ENCODE measurements at places on chromosomes 3 and 15.

- no peak for DNase-seq
Observed at GRCh38 chr3:11391174-11391879, 119.1 kb downstream of the ATG7 start.

GRCh38 chr3:134885877-134886621 lies 91.0 kb downstream of the EPHB1 start:
- no peak for DNase-seq

DNA sequence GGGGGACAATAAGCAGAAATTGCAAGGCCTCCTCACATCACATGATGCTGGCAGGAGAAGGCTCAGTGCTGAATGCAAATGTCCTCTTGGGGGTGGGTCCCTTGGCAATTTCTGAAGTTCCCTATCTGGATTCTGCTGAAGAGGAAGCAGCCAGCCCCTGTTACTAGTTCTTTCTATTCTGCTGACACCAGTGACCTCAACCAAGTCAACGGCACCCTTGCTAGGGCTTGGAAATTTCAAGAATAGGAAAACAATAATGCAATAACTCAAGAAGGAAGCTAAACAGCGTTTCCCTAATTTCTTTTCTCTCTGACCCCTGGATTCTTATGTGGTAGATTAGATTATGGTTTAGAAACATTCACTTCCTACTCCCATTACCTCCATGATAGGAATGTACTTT lies 46.2 kb upstream of the FOXP1 start:
- no peak for DNase-seq

- DNase-seq, result no peak
Observed at GRCh38 chr3:53841296-53841695, 4.9 kb downstream of the CHDH start.

DNA sequence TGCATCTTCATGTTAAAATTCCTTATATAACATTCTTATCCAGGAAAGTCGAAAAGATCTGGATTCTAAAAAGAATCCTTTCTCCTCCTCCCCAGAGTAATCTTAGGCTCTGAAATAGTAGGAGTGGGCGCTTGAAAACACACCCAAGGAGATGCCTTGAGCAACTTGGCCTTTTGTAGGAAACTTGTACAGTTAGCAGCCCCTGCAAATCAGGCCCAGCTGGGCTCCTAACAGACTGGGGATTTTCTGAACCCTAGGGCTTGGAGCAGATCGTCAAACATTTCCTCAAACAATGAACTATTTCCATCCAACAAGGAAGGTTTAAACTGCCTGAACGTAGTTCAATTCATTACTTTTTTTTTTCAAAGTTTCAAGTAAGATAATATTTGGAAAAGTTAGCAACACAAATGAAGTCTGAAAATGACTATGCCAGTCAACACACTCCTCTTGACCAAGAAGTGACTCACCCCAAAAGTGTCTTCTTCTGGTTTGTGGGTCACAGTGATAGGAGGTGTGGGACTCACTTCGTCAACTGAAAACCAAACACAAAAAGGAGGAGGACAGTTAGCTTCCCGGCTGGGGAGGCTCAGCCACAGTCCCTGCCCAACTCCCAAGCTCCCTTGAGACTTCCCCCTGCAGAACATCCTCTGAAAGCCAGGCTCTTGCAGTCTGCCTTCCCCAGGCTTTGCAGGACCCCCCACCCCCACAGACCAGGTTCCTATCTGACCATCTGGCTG lies 129.7 kb downstream of the NTRK3 start:
- DNase-seq, result no peak

- no peak for DNase-seq
Observed at GRCh38 chr3:128072454-128073184, 20.4 kb downstream of the SEC61A1 start.

- DNase-seq, result no peak
Observed at GRCh38 chr3:106239195-106239697, 370.4 kb upstream of the CBLB start.

DNA sequence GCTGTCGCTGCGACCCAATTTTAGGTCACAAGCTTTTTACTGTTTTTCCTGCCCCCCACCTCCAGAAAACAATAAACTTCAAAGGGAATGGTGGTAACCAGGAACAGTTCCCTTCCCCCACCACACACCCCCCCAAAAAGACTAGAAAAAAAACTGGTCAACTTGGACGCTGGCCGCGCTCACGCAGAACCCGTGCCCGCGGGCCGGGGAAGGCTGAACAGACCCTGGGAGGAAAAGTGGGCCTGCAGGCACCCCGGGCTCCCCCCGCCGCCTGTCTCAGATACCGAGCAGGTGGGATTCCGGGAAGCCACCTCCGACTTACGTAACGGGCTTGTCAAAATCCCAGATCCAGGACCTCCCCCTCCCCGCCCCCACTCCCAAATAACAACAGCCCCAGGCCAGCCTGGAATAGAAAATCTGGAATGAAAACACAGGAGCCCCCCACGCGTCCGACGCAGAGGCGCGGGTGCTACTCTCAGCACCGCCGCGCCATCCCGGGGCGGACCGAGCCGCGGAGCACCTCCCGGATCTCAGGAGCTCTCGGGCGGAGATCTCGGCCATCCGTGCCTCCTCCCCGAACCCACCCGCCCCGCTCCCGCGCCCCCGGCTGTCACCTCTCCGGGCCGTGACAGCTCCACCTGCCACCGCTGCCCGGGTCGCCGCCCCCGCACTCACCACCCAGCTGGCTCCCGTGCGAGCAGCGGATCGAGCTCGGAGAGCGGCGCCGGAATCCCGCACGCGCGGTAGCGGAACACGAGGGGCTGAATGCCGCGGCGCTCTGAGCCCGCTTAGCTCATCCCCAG lies 557 bp downstream of the DENND4A start:
- peak; percentile 63 for DNase-seq

- no peak for DNase-seq
Observed at GRCh38 chr3:111591555-111591954, 3.6 kb downstream of the ZBED2 start.

- no peak for DNase-seq
Observed at GRCh38 chr3:111882799-111883198, 23.7 kb downstream of the PHLDB2 start.

GRCh38 chr15:65343374-65343981 lies 34.3 kb downstream of the IGDCC3 start:
- no peak for DNase-seq

DNA sequence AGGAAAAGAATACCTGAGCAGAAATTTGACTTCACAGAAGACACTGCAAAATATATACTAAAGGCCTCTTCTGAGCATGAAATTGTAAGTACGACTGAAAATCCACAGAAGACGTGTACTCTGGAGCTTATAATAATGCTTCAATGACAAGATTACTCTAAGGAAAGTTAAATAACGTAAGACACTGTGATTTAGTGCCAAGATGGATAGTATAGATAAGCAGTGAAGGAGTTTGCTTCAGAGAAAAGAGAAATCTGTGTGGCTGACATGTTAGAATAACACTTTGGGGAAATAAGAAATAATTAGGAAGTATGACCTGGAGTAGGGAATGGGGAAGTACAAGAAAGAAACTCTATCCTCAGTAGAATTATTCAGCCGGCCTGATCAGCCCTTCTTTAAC lies 28.9 kb downstream of the ALDH1A2 start:
- no peak for DNase-seq

- no peak for DNase-seq
Observed at GRCh38 chr3:74436184-74436583, 178.3 kb downstream of the CNTN3 start.

- DNase-seq, result no peak
Observed at GRCh38 chr3:52240059-52240885, 1.3 kb upstream of the TWF2 start.

DNA sequence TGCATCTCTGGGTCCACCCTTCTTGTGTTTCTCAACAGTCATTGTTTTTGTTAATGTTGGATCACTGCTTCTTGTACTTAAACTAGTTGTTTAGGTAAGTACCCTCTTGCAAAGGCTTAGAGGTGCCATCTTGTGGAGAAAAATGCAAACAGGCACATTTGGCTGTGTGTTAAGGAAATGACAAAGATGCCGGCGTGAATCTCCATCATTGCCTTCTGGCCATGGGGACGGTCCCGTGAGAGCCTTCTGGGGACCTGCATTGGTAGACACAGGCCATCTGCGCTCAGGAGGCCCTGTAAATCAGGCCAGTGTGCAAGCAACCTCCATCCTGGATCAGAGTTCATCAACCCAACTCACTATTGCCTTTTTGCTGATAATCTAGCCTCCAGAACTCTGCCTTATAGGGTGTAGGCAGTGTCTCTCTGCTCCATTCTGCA lies 158.6 kb upstream of the NR2E3 start:
- peak; percentile 9 for DNase-seq

GRCh38 chr3:12922881-12923431 lies 81.6 kb upstream of the RPL32 start:
- DNase-seq, result no peak

GRCh38 chr15:31390777-31391486 lies 64.3 kb downstream of the KLF13 start:
- no peak for DNase-seq

DNA sequence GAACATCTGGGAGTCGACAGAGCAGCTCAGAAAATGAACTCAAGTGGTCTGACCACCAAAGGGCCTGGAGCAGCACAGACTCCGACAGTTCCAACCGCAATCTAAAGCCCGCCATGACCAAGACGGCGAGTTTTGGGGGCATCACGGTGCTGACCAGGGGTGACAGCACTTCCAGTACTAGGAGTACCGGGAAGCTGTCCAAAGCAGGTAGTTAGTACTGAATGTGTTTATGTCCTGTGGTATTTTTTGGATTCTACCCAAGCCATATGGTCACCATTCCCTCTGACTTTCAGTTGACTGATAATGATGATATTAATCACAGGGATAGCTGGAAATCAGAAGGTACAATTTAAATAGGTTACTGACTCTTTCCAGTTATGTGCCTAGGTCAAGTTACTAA lies 82.3 kb downstream of the ARPP21 start:
- no peak for DNase-seq

GRCh38 chr3:128854475-128854874 lies 24.9 kb upstream of the ACAD9 start:
- no peak for DNase-seq

DNA sequence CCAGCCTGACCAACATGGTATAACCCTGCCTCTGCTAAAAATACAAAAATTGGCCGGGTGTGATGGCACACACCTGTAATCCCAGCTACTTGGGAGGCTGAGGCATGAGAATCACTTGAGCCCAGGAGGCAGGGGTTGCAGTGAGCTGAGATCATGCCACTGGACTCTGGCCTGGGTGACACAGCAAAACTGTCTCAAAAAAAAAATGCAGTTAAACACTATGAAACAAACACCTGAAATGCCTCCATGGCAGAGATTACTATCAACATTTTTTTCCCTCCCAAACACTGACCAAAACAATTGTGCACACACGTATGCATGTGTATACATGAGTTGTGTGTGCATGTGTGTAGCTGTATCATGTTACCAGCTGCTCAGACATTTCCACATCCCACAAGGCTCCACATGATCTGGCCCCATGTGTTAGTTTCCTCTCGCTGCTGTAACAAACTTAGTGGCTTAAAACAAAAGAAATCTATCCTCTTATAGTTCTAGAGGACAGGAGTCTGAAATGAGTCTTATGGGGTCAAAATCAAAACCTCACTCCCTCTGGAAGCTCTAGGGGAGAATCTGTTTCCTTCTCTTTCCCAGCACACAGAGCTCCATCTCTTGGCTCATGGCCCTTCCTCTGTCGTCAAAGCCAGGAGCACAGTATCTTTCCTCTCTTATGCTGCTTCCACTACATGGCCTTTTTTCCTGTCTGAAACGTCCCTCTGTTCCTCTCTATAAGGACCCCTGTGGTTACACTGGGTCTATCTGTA lies 34.5 kb downstream of the SLC41A3 start:
- DNase-seq, result no peak
